ENCODE measurements at places on chromosomes 7 and 10. TPM values are rescaled to one million over a fixed set of nuclear protein-coding genes. Genes with fewer than 3 reads are reported as not detected.

The LRIT1 gene
- not detected for total RNA-seq

DNA sequence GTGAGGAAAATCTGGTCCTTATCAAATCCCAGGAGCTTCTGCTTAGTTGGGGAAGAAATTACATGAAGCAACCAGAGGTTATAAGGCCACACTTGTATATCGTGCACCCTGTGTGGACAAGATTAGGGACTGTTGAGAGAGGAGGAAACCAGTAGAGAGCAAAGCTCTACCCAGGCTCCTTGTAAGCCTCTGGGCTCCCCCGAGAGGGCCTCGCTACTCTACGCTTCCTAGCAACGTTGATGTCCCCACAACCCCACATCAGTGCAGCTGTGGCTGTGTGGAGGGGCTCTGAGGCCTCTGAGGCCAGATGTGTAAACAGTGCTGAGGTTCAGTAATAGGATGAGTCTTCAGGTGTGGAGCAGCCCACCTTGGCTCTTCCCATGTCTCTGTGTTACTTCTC is 16.0 kb downstream of the HIF1AN start:
- peaks cover 13% of the 10 kb centered on the region for H3K36me3 ChIP-seq
- no peaks in the 10 kb centered on the region for H3K4me1 ChIP-seq
- no peaks in the 10 kb centered on the region for H3K27me3 ChIP-seq
- DNase-seq, result no peak
- H3K4me3 ChIP-seq, result no peak overlapping the region

The CCDC172 gene
- total RNA-seq, result not detected

The ANXA11 gene
- 241 TPM for total RNA-seq

DNA sequence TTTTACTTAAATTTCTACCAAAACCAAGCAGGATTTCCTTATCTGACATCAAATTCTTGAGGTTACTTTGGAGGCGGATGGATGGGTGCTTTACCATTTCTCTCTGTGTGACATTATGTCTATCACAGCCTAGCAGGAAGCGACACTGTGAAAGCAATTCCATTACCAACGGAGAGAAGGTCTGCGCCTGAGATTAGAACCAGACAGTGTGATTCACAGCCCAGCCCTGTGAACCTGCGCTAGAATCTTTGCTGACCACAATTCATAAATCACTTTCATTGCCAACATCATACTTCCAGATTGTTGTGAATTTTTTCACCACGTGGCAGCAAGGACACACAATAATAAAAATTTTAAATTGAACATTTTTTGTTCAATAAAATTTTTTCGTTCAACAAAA is 126.5 kb downstream of the CUBN start:
- no peak for DNase-seq
- H3K27me3 ChIP-seq, result no peaks in the 10 kb centered on the region
- H3K4me3 ChIP-seq, result no peak overlapping the region
- H3K36me3 ChIP-seq, result no peaks in the 10 kb centered on the region
- H3K27ac ChIP-seq, result peak overlapping the region; percentile 78
- H3K4me1 ChIP-seq, result no peaks in the 10 kb centered on the region

- H3K27ac ChIP-seq, result no peak overlapping the region
- H3K27me3 ChIP-seq, result no peaks in the 10 kb centered on the region
- DNase-seq, result no peak
- peaks cover 3% of the 10 kb centered on the region for H3K4me1 ChIP-seq
- no peaks in the 10 kb centered on the region for H3K36me3 ChIP-seq
Observed at GRCh38 chr7:129875745-129876411, 76.9 kb downstream of the UBE2H start.

GRCh38 chr10:50395271-50395670 is 144.0 kb upstream of the ASAH2 start:
- no peaks in the 10 kb centered on the region for H3K27me3 ChIP-seq
- H3K4me1 ChIP-seq, result no peaks in the 10 kb centered on the region
- DNase-seq, result no peak
